ENCODE measurements at places on chromosomes 7 and 10.

GRCh38 chr10:114448897-114449296 lies 44.6 kb upstream of the AFAP1L2 start:
- H3K27ac ChIP-seq, result no peak overlapping the region
- no peak overlapping the region for H3K4me3 ChIP-seq
- H3K36me3 ChIP-seq, result no peaks in the 10 kb centered on the region
- H3K27me3 ChIP-seq, result no peaks in the 10 kb centered on the region

GRCh38 chr7:114822844-114823243 lies 99.0 kb upstream of the MDFIC start:
- no peak for DNase-seq
- no peaks in the 10 kb centered on the region for H3K4me1 ChIP-seq
- H3K27me3 ChIP-seq, result no peaks in the 10 kb centered on the region
- H3K36me3 ChIP-seq, result no peaks in the 10 kb centered on the region
- no peak overlapping the region for H3K27ac ChIP-seq

DNA sequence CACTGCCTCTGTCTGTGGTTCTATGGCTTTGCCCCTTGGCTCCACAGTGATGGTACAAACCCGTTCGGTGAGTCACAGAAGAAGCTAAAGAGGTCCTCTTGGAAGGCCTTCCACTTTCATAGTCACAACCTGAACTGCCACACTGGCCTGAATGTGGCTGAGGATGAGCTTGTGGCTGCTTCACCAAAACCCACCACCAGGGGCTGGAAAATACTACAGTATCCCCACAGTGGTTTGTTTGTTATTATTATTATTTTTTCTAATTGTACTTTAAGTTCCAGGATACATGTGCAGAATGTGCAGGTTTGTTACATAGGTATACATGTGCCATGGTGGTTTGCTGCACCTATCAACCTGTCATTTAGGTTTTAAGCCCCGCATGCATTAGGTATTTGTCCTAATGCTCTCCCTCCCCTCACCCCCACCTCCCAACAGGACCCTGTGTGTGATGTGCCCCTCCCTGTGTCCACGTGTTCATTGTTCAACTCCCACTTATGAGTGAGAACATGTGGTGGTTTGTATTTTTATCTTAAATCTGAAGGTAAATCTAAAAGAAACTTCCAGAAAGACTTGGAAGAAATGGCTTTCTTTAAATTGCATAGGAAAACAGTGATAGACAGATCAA lies 160.8 kb upstream of the NPSR1 start:
- DNase-seq, result no peak
- H3K4me1 ChIP-seq, result no peaks in the 10 kb centered on the region

DNA sequence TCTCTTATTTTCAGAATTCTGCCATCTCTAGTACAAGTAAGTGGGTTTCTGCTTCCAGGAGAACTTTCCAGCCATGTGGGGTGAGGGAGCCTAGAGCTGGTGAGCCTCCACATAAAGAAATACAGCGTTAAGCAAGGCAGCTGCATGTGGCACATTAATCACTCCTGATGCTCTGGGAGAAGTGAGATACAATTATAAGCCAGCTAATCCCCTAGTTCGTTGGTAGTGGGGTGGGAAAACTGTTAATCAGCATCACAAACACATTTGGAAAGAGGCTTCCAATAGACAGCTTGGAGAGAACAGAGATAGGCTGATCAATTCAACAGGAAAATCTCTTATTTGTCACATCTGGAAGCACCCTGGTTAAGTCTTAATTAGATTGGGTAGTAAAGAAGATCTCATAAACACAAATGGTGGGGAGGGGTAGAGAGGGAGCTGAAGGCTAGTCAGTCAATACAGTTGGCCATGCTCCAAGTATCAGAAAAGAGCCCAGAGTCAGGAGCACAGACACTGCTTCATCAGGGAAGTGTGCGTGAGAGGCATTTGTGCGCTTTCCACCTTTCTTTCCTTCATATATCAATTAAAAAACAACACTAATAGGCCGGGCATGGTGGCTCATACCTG lies 130.6 kb downstream of the SORCS1 start:
- H3K36me3 ChIP-seq, result no peaks in the 10 kb centered on the region
- H3K27ac ChIP-seq, result no peak overlapping the region
- no peak overlapping the region for H3K4me3 ChIP-seq
- H3K27me3 ChIP-seq, result no peaks in the 10 kb centered on the region
- no peaks in the 10 kb centered on the region for H3K4me1 ChIP-seq

- no peaks in the 10 kb centered on the region for H3K36me3 ChIP-seq
- H3K27ac ChIP-seq, result no peak overlapping the region
- H3K4me1 ChIP-seq, result no peaks in the 10 kb centered on the region
- no peak overlapping the region for H3K4me3 ChIP-seq
Measured at GRCh38 chr10:48981310-48981907, 41.8 kb upstream of the LRRC18 start.

Measured in Peyer's patch (tissue), 4 donors.